Muscle of leg (tissue), 16 donors: ENCODE measurements at places on chromosomes 5 and 9.

DNA sequence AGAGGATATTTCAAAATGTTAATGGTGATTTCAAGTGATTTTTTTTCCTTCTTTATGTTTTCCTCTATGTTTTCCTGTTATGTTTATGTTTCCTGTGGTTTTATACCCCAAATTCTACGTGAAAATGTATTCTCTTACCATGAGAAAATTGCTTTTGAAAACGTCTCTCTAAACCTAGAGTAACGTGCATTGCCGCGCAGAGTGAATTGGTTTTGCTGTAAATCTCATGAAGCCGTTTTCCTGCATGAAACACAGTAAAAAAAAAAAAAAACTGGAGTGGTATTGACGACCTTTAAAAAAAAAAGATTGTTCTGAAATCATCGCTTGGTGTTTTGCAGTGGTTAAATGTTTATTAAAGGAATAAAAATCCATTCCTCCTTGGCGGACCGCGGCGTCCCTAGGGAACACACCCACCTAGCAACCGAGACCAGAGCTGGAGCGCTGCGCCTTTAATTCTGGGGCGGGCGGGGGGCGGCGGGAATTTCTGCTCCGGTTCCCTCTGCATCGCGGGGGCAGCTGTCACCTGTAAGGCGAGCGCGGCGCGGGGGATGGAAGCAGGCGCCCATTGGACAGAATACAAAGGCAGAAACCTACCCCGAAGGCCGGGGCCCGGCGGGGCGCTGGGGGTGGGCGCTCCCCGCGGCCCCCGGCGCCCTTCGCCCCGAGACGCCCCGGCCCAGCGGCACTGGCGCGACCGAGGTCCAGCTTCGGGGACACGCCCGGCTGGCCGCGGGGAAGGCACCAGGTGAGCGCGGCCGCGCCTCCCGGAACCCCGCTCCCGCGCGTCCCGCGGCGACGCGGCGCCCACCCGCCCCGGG, at the start of gene SOWAHA:
SOWAHA (plus strand) TSS at position 522 of the 818 bp plus-strand sequence. CDS start 320 bp downstream, outside the sequence.
- H3K27ac ChIP-seq, result no peak within 1 kb of the TSS
- no peaks in the 10 kb centered on the region for H3K36me3 ChIP-seq
- peaks cover 59% of the 10 kb centered on the region for H3K27me3 ChIP-seq
- no peak within 1 kb of the TSS for H3K4me3 ChIP-seq
- DNase-seq, result no peak

- H3K36me3 ChIP-seq, result peaks cover 36% of the 10 kb centered on the region
- H3K27me3 ChIP-seq, result no peaks in the 10 kb centered on the region
- no peak for DNase-seq
- H3K4me3 ChIP-seq, result no peak overlapping the region
Measured at GRCh38 chr5:95743232-95743631, 12.1 kb downstream of the RHOBTB3 start.

DNA sequence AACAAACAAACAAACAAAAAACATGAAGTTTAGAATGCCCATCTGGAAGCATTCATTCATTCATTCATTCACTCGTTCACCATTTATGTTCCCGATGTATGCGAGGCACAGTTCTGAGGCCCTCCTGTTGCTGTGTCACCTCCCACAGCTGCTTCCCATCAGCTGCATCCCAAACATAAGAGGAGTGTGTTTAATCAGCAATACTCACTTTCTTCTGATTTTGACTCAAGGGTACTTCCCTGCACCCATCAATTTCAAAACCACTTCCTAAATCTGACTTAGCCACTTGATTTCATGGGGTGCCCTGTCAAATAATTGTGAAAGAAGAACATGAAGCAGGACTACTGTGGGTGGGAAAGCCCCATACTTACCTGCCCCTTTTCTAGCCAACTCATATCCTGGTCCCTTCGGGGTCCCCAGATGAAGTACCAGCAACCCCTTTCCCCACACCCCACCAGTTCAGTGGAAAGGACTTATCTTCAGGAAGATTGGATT, 128.0 kb upstream of the IL12B start:
- no peak overlapping the region for H3K4me3 ChIP-seq
- peaks cover 4% of the 10 kb centered on the region for H3K4me1 ChIP-seq
- H3K27ac ChIP-seq, result no peak overlapping the region
- H3K36me3 ChIP-seq, result no peaks in the 10 kb centered on the region
- DNase-seq, result no peak

GRCh38 chr9:113906411-113907110, 30.5 kb downstream of the ZNF618 start:
- H3K4me3 ChIP-seq, result no peak overlapping the region
- H3K36me3 ChIP-seq, result no peaks in the 10 kb centered on the region
- H3K27me3 ChIP-seq, result no peaks in the 10 kb centered on the region
- no peak overlapping the region for H3K27ac ChIP-seq
- no peak for DNase-seq

GRCh38 chr9:97908705-97909104, 13.6 kb downstream of the TRMO start:
- DNase-seq, result no peak
- H3K36me3 ChIP-seq, result peaks cover 52% of the 10 kb centered on the region
- H3K27ac ChIP-seq, result no peak overlapping the region
- H3K27me3 ChIP-seq, result no peaks in the 10 kb centered on the region
- H3K4me1 ChIP-seq, result no peaks in the 10 kb centered on the region
- no peak overlapping the region for H3K4me3 ChIP-seq

GRCh38 chr5:137995749-137996128, 37.1 kb downstream of the FAM13B start:
- peaks cover 9% of the 10 kb centered on the region for H3K36me3 ChIP-seq
- no peak for DNase-seq
- no peaks in the 10 kb centered on the region for H3K27me3 ChIP-seq
- H3K4me1 ChIP-seq, result no peaks in the 10 kb centered on the region
- no peak overlapping the region for H3K4me3 ChIP-seq
- H3K27ac ChIP-seq, result no peak overlapping the region

DNA sequence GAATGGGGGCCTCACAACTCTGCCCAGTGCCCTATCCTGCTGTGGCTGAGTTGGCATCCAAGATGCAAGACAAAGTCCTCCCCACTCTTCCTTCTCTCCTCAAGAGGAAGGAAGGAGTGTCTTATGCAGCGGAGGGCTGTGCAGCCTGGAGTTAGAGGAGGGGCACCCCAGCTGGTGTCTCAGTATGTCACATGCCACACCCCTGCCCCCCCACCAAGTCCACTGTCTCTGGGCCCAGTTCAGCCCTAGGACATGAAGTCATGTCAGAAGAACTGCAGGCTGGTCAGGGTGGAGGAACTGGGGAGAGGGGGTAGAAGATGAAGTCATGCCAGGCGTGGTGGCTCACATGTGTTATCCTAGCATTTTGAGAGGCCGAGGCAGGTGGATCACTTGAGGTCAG, 28.0 kb upstream of the SLC28A3 start:
- no peaks in the 10 kb centered on the region for H3K36me3 ChIP-seq
- no peak overlapping the region for H3K4me3 ChIP-seq
- DNase-seq, result no peak
- no peaks in the 10 kb centered on the region for H3K4me1 ChIP-seq
- no peaks in the 10 kb centered on the region for H3K27me3 ChIP-seq
- no peak overlapping the region for H3K27ac ChIP-seq

- H3K36me3 ChIP-seq, result peaks cover 10% of the 10 kb centered on the region
- H3K4me3 ChIP-seq, result no peak overlapping the region
- H3K4me1 ChIP-seq, result no peaks in the 10 kb centered on the region
- no peak for DNase-seq
Measured at GRCh38 chr9:106960258-106960657, 97.3 kb downstream of the ZNF462 start.

DNA sequence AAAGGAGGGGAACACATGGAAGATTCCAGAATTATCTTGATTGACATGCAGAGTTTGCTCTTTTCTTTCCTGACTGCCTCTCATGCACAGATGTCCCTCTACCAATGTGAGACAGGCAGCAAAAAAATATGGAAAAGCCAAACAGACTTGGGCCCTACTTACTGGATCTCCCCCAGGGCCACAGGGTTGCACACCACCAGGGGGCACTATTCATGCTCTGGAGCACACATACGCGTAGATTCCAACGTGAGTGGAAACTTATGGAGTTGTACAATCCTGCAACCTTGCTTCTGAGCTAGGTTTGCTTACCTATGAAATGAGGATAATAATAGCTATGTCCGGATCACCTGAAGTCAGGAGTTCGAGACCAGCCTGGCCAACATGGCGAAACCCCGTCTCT, 319.5 kb downstream of the ARHGEF28 start:
- no peaks in the 10 kb centered on the region for H3K36me3 ChIP-seq
- DNase-seq, result no peak
- H3K4me1 ChIP-seq, result peaks cover 14% of the 10 kb centered on the region
- no peak overlapping the region for H3K27ac ChIP-seq
- H3K27me3 ChIP-seq, result no peaks in the 10 kb centered on the region

DNA sequence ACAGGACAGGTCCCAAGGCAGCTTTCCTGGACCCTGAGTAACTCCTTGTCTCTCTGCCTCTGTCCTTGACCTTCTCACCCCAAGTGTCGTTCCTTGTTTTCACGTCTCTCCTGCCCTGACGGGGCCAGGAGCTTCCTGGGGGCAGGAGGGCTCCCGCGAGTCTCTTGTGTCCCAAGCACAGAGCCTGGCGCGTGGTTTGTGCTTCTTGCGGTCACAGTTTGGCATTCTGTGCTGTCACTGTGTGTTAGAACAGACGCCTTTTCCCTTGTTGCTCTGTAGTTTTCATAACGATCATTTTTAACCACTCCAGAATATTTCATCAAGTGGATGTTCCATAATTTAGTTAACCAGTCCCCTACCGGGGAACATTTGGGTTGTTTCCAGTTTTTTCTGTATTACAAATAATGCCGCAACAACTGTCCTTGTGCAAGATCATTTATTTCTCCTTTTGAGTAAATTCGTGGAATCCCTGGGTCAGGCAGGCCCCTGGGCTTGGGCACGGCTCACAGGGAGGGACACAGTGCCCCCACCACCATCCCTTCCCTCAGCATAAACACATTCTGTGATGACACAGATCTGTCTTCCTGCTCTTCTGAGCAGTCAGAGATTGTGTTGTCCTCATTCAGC, 71.9 kb downstream of the TSPAN17 start:
- no peaks in the 10 kb centered on the region for H3K36me3 ChIP-seq
- H3K4me1 ChIP-seq, result peaks cover 5% of the 10 kb centered on the region
- H3K4me3 ChIP-seq, result no peak overlapping the region
- no peak for DNase-seq

DNA sequence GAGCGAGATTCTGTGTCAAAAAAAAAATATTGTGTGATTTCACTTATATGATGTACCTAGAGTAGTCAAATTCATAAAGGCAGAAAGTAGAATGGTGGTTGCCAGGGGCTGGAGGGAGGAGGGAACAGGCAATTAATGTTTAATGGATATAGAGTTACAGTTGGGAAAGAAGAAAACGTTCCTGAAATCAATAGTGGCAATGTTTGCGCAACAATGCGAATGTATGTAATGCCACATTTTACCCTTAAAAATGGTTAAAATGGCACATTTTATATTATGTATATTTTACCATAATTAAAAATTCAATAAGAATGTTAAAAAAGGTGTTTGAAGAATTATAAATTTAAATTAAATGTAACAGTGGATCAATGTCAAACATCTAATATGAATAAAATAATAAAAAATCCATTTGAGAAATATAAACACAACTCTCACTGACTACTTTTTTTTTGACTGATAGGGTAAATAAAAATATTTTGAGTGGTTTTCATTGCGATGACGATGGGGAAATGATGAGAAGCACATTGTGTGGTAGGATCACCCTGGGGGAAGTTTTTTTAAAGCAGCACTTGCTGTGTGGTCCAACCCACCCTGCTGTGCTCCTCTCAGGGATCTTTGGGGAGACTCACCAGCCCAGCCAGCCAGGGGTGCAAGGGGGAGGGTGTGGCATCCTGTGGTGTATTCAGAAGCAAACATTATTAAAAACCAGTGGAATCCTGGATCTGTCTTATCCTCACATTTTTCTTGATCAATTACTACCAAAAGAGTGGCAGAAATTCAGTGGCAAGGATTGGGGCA, 4.3 kb downstream of the FYB1 start:
- no peaks in the 10 kb centered on the region for H3K36me3 ChIP-seq
- DNase-seq, result no peak
- peaks cover 10% of the 10 kb centered on the region for H3K4me1 ChIP-seq
- H3K27ac ChIP-seq, result no peak overlapping the region
- H3K27me3 ChIP-seq, result no peaks in the 10 kb centered on the region

DNA sequence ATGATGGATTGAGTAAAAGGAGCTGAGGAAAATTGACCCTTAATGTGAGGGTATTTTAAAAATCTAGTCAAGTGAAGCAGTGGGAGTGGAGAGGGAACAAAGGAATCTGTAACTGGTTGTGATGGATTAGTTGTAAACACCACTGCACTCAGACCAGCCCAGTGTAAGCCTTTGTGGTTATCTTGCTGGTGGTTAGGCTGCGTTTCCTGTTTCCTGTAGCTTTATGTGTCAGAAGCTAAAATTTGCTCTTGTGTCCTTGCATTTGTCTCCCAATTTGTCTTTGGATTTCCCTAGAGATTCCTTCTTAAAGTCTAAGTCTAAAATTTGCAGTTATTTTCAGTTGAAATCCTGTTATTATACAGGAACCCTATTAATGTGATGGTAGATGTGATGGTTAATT, 6.3 kb downstream of the IFNA21 start:
- no peaks in the 10 kb centered on the region for H3K36me3 ChIP-seq
- no peaks in the 10 kb centered on the region for H3K27me3 ChIP-seq
- H3K4me1 ChIP-seq, result no peaks in the 10 kb centered on the region
- no peak overlapping the region for H3K4me3 ChIP-seq

DNA sequence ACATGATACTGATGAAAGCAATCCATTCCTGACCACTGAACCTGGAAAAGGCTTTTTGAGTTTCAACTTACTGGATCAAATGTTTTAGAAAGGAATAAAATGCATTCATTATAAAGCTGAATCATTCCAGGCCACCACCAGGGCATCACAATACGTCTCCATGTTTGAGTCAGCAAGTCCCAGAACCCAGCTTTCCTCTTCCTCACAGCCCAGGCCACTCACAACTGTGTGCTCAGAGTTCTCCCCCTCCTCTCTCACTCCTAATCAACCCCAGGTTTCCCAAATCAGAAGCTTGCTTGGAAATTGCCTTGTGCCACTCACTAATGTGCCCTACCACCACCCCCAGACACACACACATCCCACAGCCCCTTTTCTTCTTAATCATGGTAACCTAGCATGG, 91.7 kb downstream of the GNA14 start:
- no peak overlapping the region for H3K27ac ChIP-seq
- no peaks in the 10 kb centered on the region for H3K36me3 ChIP-seq
- no peak for DNase-seq
- H3K27me3 ChIP-seq, result no peaks in the 10 kb centered on the region
- no peak overlapping the region for H3K4me3 ChIP-seq

DNA sequence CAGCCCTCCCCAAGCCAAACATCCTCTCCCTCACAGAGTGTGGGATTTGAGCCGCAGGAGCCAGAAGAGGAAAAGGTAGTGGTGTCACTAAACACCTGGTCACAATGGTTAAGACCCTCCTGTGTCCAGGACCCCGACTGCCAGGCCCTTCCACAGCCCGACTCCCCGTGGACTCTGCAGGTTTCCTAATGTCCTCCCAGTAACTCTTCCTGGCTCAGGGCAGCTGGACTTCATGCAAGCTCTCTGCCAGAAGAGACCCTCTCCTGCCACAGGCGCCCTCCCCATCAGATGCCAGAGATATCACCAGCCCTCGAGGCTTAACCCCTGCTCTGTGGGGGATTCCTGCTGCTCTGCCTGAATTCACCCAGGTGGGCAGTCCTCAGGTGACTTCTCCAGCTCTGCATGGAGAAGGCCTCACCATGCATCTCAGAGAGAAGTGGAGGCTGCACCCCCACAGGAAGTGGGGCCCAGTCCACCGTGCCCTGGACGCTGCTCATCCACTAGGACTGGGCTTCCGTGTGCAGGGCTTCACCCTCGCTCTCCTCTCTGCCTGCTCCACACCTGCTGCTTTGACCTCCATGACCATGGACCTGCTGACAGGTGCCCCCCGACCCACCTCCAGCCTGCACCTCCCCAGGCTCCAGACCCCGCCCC, 111.2 kb downstream of the ADAMTS2 start:
- H3K4me3 ChIP-seq, result no peak overlapping the region
- peaks cover 16% of the 10 kb centered on the region for H3K4me1 ChIP-seq
- DNase-seq, result no peak
- no peak overlapping the region for H3K27ac ChIP-seq
